ENCODE measurements at places on chromosomes 1 and 21. TPM values are rescaled to one million over a fixed set of nuclear protein-coding genes. Genes with fewer than 3 reads are reported as not detected.

Gene PHACTR4
- 3.7 TPM for total RNA-seq

Gene ITLN2
- total RNA-seq: 1.4 TPM

Gene TMEM125
- total RNA-seq: under 0.01 TPM

Gene GBP4
- 2.3 TPM for total RNA-seq

Gene CDA
- total RNA-seq: not detected

Gene MORC3
- total RNA-seq: 41.4 TPM

Gene B3GALT5
- total RNA-seq: under 0.01 TPM

Gene ARMH1
- 0.28 TPM for total RNA-seq

Gene RAP1GAP
- total RNA-seq: 0.56 TPM

Gene TSACC
- total RNA-seq: 0.28 TPM

Gene CD2
- not detected for total RNA-seq

Gene PPM1J
- 2.3 TPM for total RNA-seq

Gene PADI2
- 0.19 TPM for total RNA-seq

Gene CDC7
- total RNA-seq: 2.5 TPM

Gene PCBP3
- total RNA-seq: 6.2 TPM

Gene PALMD
- 31.9 TPM for total RNA-seq

Gene CRNN
- not detected for total RNA-seq

Gene OR2T35
- total RNA-seq: not detected

Gene PRKAA2
- 6.8 TPM for total RNA-seq

Gene NHLH1
- not detected for total RNA-seq

Gene DIRAS3
- 8.2 TPM for total RNA-seq

Gene AKT3
- 32.2 TPM for total RNA-seq

Gene KCTD3
- 50.6 TPM for total RNA-seq

Gene ENTREP3
- 3.4 TPM for total RNA-seq

Gene IL19
- not detected for total RNA-seq

Gene SNRNP40
- total RNA-seq: 160 TPM

Gene FOXD2
- total RNA-seq: under 0.01 TPM

Gene HMCN1
- 84.0 TPM for total RNA-seq

Gene KMO
- 0.56 TPM for total RNA-seq

Gene KRTAP19-2
- total RNA-seq: not detected

Gene MLLT11
- 5.9 TPM for total RNA-seq

Gene LDLRAD2
- not detected for total RNA-seq
